ENCODE measurements at places on chromosomes 2 and 18.

GRCh38 chr2:86488561-86489250 lies 47.5 kb downstream of the KDM3A start:
- no peak for DNase-seq

GRCh38 chr2:196200557-196200956 lies 29.2 kb upstream of the STK17B start:
- no peak for DNase-seq

GRCh38 chr2:1694371-1695271 lies 49.7 kb downstream of the PXDN start:
- DNase-seq = no peak

- DNase-seq = no peak
These were observed 88.6 kb upstream of the BCL11A start for GRCh38 chr2:60641811-60642788.

DNA sequence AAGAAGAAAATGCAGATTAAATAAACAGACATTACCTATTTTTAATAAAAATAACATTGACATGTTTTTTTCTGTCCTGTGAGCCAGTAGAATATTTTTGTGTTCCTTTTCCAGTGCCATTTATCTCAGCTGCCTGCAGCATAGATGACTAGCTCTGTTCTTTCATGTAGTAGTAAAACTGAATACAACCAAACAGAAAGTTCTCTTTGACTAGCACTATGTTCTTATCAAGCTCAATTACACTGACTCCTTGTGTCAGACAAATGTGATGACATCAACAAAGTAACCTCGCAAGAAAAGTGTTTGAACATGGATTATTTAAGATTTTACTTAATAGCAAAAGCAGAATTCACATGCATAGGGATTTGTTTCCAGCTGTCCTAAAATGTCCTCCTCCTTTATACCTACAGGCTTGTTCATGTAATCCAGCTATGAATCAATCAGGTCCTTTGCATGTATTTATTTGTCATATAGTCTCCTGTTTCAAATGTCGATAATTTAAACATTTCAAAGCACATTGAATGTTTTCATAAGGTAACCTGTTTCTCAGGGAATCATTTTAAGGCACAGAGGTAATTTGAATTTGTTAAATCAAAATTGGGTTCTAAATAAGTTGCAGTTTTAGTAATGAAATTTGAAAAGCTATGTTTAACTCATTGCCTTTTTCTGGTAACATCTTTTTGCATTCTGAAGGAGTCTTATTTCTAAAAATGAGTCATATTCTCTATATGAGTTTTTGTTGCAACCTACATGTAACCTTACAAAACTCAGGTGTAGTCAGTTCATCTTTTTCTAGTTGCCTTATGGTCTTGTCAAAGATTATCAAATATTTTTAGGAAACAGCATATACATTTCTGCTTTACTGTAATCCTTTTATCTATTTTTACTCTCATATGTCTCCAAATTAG lies 215.3 kb upstream of the GULP1 start:
- no peak for DNase-seq

GRCh38 chr2:85797921-85798320 lies 44.1 kb downstream of the ATOH8 start:
- DNase-seq = no peak

DNA sequence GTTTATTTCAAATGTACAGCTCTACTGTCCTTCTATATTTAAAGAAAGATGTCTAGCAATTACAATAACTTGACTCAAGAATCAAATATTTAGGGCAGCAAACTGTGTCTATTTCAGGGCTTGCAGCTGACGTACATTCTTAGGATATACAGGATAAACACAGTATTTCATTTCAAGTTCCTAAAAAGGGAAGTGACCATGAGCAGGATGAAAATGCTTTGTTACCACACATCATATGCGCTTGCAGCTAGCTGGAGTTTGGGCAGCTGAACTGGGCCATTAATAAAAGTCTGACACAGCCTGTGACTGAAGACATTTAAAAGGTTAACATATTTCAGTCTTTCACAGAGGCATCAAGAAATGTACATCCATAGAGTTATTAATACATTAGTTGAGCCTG lies 264.6 kb upstream of the TRIB2 start:
- no peak for DNase-seq

DNA sequence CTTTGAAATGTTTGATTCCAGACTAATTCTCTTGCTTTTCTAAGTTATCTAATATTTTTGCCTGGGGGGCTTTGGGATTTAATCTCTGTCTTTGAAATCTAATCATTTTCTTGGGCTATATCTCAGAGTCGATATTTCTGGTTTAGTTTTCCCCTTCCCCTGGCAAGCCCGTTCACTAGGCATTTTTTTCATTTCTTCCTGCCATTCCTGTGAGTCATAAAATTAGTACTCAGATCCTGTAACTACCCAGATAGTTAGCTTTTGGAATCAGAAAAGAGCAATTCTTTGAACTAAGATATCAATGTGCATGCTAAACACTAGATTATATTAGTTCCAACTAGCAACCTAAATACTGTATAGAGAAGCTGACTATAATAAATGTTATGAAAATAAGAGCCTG lies 29.4 kb upstream of the RNF149 start:
- no peak for DNase-seq

DNA sequence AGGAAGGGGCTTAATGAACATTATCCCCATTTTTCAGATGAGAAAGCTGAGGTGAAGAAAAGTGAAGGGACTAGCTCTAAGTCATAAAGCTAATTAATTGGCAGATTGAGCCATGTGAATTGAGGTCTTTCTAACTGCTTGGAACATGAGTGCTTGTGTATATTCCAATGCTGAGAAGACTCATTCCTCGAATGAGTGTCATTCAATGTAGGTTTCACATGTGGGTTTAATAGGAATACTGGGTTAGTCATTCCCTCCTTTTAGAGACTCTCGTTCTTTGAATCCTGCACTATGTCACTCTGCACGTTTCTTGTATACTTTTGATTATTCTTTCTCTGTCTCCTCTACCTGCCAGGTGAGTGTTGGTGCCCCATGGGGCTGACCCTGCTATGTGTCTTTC lies 218.2 kb downstream of the HRH4 start:
- no peak for DNase-seq

GRCh38 chr18:78733762-78734613 lies 245.6 kb upstream of the SALL3 start:
- no peak for DNase-seq

- DNase-seq = no peak
These were observed 1.0 kb downstream of the IMPACT start for GRCh38 chr18:24427484-24427883.

DNA sequence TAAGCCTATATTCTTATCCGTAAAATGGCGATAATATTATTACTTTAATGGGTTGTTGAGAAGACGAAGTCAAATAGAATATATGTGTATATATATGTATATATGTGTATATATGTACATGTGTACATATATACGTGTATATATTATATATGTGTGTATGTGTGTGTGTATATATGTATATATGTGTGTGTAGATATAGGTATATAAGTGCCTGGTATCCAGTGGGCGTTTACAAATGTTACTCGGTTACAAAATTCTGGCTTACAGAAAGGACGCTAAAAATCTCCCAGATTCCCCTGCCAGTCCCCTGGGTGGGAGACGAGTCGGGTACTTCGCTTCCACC lies 295 bp upstream of the MTX2 start:
- DNase-seq = no peak

- DNase-seq = no peak
These were observed 60.2 kb downstream of the PRPF40A start for GRCh38 chr2:152657043-152657442.

GRCh38 chr2:150919901-150920300 lies 341.8 kb downstream of the RBM43 start:
- no peak for DNase-seq

DNA sequence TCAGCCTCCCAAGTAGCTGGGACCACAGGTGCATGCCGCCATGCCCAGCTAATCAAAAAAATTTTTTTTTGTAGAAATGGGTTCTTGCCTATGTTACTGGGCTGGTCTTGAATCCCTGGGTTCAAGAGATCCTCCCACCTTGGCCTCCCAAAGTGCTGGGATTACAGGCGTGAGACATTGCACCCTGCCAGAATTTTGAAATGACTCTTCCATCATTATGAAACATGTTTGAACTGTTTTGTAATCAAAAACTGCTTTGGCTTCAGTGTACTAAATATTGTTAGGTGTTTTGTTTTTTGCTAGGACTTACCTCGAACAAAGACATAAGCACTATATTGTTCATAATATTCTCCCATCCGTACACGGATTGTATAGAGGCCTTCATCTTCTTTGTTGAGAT lies 55.8 kb downstream of the MYOM1 start:
- DNase-seq = no peak

- DNase-seq = no peak
These were observed 75.3 kb downstream of the LRRFIP1 start for GRCh38 chr2:237702441-237703391.

DNA sequence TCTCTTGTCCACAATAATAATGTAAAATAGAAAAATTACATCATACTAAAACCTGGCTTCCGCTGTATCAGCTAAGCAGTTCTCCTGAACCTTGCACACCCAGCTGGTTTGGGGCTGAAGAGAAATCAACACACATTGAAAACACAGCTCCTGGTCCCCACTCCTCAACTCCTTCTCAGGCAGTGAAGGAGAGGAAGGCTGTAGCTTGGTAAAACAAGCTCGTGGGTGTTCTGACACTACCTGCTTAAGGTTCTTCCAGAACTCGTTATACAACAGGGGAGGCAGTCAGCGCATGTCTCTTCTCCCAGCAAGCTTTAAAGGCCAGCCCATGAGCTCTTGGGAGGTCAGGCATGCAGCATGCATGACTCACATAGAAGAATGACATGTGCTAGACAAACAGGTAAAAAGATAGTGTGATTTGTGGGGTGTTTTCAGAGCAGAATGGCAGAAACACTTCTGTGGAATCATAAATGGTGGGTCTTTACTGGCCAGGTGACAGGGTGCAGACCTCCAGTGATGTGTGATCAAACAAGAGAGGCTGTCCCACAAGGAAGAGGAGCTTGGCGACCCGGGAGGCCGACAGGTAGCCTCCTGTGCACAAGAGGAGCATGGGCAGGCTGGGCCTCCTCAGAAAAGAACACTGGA lies 69.1 kb downstream of the UXS1 start:
- DNase-seq = no peak

GRCh38 chr2:6667326-6667725 lies 198.4 kb downstream of the CMPK2 start:
- DNase-seq = no peak

DNA sequence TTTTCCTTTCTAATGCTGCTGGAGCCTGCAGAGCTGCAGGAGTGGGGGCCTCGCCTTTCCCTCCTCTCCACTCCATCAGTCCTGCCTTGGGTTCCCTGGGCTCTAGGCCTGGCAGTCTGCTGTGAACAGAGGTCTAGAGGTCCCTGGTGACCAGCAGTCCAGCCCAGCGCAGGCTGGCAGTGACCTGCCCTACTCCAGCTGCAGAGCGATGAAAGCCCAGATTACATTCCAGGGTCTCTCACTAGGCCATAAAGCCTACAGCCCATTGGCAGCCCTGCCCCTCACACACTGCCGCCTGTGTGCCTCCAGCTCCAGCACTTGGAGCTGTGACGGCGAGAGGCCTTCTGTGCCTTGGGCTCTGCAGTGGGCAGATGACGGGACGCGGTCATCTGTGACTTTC lies 14.8 kb upstream of the MAL start:
- no peak for DNase-seq

DNA sequence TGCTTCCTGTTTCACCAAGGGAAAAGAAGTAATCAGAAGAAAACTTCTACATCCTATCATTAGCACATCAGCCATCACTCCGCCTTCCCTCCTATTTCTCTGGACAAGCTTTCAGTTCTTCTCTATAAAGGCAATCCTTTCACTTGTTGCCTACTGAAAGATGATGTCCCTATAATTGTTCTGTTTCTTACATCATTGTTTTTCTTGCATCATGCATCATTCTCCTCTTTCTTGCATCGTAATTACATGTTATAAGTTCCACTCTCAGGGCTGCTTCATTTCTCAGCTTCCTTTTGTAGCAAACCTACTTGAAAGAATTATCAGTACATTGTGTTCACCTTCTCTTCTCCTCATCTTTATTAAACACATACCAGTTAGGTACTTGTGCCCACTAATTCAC lies 7.2 kb downstream of the SLC30A6 start:
- DNase-seq = no peak

DNA sequence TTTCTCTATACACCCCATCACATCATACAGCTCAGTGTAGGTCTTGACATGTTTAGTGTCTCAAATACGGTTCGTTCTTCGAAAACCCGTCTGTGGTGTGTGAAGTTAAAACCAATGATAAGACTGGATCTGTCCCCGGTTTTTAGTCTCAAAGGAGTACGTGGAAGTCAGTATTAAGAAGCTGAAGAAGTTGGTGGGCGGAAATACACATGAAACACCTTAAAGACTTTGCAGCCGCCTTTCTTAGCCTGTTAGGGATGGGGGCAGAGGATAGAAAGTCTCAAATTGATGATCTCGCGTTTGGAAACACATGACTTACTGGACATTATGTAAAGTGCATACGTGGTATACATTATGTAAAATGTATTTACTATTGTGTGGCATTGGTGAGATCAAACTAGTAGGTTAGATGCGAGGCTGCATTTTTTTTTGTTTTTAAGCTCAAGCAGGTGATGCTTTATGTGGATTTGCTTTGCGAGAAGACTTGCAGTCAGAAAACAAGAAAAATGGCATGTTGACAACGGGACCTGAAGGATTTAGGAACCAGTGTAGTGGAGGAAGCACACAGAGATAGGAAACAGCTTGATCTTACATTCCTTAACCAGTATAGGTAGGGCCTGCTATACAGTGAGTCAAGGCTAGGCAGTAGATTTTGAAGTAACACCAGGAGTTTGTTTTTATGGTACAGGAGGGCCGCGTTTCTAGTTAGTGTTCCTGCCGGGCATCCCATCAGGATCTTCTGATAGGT lies 1.2 kb downstream of the CNOT11 start:
- DNase-seq = no peak

GRCh38 chr2:150088538-150088937 lies 398.9 kb downstream of the RND3 start:
- DNase-seq = no peak

GRCh38 chr2:174078275-174078674 lies 113.1 kb upstream of the SP3 start:
- no peak for DNase-seq

DNA sequence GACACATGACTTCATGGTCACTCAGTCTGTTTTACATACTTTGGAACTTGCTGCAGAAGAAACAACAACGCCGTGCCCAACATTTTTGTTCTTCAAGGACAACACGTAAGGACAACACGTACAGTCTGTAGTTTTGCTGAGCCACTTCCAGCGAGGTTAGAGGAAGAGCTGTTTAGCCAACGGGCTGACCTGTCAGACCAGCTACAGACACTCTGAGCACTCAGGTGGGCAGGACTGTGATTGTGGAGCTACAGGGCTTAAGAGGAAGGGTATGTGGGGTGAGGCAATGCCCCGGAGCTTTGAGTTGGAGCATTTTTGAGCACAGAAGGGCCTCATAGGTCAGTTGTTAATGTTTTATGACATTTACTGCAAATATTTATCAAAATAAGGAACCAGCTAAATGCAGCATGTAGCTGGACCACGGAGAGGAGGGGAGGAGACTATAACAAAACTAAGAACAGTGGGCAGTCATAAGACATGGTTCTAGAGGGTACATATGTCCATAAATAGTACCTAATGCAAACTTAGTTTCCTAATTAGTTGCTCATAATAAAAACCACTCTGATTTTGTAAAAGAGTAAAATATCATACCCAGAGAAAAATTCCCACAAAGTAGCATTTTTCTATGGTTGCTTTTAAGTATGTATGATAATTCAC lies 26.3 kb upstream of the NPC1 start:
- DNase-seq = no peak

- no peak for DNase-seq
These were observed 501.5 kb downstream of the BCL11A start for GRCh38 chr2:60051991-60052390.
